Caki2 (cell line): ENCODE measurements at places on chromosomes 5 and 9.

DNA sequence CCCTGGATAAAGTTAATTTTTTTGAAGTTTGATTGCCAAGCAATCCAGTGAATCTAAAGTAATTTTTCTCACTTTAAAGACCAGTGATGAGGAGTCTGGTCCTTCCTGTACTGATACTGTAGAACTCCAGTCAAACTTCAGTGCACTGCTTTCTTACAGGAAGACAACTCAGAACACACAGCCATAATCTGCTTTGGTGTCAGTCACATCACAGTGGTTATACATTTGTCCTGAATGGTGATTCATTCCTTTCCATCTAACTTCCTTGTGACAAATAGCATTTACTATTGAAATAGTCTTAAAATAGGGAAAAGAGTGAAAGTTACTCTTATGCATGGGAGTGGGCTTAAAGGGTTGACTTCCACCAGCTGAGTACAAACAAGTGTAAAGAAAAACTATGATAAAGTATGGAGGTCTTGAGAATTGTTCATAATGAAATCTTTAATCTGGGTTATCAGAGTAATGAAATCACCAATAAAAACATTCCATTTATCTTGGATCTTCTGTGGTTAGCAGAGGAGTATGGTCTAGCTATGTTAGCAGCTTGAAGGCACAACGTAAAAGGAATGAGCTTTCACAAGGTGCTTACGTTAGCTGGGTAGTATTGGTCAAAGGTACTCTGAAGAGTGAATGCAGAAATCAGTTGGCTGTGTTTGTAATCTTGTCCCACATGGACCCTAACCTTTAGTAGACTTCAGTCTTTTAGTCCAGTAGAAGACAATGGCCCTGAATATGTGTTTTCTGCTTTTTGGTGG is 41.5 kb downstream of the DCP2 start:
- no peak for DNase-seq

DNA sequence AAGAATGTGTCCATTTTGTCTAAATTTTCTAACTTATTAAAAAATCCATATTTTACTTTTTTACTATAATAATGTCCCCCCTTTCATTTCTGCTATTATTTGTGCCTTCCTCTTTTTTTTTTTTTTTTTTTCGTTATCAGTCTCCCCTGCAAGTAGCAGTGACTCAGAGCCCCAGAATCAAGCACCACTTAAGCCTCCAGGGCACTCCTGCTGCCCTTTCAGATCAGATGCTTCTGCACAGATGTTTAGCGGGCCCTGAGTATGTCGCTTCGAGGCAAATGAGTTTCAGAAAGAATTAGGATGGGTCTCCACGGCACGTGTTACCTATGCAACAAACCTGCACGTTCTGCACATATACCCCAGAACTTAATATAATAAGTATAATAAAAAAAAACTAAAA is 11.7 kb downstream of the MED7 start:
- peak; percentile 15 for DNase-seq

GRCh38 chr5:24391816-24392215 is 253.0 kb downstream of the CDH10 start:
- no peak for DNase-seq

DNA sequence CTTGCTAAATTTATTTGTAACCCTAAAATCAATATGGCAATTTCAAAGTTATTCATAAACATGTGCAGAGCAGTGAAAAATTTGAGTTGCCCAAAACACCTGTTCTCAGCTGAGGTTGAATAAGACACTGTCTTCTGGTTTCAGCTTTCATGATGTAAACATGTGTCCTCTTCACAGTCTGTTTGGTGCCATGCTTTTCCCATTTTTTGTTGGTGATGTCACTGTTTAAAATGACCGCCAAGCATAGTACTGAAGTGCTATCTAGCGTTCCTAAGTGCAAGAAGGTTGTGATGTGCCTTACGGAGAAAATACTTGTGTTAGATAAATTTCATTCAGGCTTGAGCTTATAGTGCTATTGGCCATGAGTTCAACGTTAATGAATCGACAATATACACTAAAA is 580.8 kb downstream of the ACTL7B start:
- no peak for DNase-seq

GRCh38 chr9:34227445-34227844 is 48.6 kb downstream of the UBAP1 start:
- no peak for DNase-seq

DNA sequence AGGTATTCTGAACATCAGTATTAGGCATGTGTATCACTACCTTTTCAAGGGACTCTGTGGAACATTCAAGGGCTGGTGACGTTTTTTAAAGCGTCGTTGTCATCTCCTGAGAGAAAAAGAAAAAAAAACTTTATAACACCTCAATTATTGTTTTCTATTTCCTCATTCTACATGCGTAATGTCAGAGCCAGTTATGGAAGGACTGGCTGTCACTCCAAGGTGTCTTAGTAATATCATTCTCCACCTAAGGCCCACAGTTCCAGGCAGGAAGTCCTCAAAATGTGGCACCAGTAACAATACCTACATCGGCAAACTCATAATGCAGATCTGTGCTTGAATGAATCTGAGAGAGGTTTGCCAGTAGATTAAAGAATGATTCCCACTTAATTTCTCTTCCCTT is 210.2 kb downstream of the SAXO1 start:
- DNase-seq, result no peak

GRCh38 chr9:125332527-125332926 is 70.9 kb downstream of the GAPVD1 start:
- no peak for DNase-seq

- no peak for DNase-seq
Observed at GRCh38 chr9:114048533-114049415, 29.3 kb downstream of the AMBP start.

DNA sequence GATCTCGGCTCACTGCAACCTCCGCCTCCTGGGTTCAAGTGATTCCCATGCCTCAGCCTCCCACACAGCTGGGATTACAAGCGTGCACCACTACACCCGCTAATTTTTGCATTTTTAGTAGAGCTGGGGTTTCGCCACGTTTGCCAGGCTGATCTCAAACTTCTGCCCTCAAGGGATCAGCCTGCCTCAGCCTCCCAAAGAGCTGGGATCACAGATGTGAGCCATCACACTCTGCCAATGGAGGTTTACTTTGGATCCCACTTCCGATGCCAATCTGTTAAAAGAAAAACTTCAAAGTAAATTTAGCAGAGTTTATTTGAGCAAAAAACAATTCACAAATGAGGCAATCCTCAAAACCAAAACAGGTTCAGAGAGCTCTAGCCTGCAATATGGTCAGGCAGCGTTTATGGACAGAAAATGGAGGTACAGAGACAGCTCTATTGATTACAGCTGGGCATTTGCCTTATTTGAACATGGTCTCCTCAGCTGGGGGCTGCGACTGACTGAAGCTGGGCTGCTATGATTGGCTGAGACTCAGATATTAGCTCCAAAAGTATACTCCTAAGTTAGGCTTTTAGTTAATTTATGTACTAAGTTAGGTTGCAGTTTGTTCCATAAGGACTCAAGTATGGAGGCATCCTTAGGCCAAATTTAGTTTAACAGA is 18.6 kb upstream of the UBTD2 start:
- DNase-seq, result no peak

DNA sequence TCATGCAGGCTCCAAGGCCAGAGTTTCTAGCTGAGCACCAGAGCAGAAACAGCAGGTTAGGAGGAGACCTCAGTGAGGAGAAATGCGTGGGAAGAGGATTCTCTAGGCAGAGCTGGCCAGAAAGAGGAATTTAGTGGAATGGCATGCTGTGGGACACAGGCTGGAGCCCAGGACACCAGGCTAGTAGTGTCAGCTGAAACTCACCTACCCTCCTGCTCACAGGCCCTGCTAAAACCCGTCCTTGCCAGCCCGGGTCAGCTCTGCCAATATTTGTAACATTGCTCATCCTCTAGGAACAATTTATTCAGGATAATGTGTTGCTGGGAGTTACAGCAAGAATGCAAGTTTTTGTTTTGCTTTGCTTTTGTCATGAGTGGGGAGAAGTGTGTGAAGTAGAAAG is 40.2 kb upstream of the AGXT2 start:
- no peak for DNase-seq

DNA sequence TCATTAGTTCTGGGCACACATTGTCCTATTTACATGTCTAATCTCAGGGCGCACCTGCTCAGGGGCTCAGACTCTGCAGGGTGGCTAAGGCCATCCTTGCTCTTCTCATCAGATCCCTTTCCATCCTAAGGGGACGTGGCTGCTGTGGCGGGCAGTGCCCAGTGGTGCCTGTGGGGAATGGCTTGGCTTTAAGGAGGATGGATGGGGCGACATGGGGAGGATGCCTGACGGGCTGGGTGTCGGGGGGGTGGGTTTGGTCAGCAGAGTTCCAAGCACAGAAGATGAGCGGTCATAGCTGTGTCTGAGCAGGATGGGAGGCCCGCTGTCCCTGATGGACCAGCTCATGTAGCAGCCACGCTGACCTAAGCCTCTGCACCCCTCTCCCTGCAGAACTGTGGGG is 40.9 kb upstream of the SUSD3 start:
- no peak for DNase-seq

DNA sequence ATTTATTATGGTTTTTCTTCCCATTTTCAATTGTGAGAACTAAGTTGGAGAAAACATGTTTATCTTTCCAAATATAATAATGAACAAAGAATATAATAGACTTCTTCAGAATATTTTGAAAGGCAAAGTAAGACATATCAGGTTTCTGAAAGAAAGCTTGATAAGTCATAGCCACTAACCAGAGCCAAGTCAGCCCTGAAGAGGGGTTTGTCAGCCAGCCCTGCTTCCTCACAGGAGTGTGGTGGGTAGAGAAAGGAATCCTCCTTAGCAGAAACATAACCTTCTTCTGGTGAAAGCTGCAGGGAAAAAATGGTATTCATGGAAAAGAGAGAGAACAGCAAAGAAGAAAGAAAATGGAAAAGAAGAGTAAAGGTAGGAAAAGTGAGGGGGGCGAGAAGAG is 93.4 kb downstream of the MPDZ start:
- no peak for DNase-seq

- no peak for DNase-seq
Observed at GRCh38 chr5:113373426-113373825, 61.4 kb downstream of the TSSK1B start.

- DNase-seq, result no peak
Observed at GRCh38 chr5:158837908-158838307, 261.8 kb downstream of the EBF1 start.

GRCh38 chr9:12735665-12736064 is 39.2 kb upstream of the LURAP1L start:
- no peak for DNase-seq

DNA sequence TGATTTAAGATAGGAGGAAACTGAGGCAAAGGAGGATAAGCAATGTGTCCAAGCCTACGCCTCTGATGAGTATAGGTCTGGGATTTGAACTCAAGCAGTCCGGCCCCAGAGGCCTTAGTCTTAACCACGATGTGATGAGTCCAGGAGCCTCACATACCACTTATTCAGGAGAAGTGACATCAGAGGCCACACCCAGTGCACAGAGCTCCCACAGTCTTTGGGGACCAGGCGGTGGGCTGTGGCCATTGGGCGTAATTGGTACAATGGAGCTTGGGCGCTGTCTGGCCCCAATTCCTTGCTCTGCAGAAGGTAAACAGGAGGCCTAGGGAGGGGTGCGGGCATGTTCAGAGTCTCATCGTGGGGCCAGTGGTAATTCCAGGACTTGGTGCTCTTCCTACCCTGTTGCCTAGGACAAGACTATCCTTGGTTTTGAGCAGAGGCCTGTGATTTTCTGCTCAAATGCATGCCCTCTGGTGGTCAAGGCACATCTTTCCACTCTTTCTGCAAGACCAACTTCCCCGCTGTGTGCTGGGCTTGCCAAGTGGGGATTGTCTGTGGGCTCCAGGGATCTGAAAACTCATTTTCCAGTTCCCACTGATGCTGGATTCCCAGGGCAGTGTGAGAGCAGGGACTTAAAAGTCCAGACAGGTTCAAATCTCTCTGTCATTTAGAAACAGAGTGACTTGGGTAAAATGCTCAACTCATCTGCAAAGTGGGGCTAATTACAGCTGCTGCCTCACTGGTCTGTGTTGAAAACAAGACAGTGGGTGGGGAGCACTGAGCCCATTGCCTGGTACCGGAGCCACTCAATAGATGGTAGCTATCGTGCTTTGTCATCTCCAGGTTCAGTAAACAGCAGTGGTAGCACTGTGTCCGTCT is 15.8 kb downstream of the NDST1 start:
- DNase-seq, result no peak

- peak; percentile 33 for DNase-seq
Observed at GRCh38 chr5:153629027-153629895, 138.8 kb downstream of the GRIA1 start.

GRCh38 chr5:170218726-170219125 is 14.1 kb upstream of the C5orf58 start:
- no peak for DNase-seq

GRCh38 chr5:149839761-149840160 is 104.8 kb downstream of the PDE6A start:
- no peak for DNase-seq
